ENCODE measurements at places on chromosomes 12 and 14.
A peak's percentile ranks its signal among the peaks of the same experiment; 100 is the strongest.

DNA sequence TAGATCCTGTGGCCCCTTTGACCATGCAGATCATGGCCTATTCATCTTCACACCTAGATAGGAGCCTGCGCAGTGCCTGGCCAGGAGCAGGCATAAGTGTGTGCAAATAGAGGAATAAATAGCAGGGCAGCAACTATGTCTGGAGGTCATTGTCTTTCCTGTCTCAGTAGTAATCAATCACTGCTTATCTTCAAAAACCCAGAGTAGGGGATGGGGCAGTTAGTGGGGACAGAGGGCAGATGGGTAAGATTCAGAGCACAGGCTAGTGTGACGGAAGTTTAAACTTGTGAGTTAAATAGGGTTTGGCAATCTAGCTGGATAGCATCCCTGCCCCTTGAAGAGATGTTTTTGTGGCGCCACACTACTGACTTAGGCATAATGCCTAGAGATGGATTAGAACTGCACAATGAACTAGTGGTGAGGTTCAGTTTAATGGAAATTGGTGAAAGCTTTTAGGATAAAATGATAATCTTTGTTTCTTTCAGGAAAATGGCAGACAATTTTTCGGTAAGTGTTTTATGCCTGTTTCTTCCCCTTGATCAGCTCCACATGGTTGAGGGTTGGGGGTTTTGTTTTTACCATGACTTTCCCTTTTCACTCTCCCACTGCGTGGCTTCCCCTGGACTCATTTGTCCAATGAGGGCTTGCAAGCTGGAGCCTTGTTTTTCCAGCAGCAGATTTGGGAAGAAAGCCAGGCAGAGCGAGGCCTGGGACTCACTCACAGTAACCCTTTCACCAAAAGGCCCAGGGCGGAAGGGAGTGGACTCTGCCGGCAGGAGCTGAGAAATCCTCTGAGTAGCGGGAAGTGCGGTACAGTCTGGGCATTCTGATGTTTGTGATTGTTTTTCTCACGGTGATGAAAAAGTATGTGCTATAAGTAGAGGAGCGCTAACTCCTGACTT, 8.1 kb downstream of the LGALS3 start:
- DNase-seq, result peak; percentile 80

DNA sequence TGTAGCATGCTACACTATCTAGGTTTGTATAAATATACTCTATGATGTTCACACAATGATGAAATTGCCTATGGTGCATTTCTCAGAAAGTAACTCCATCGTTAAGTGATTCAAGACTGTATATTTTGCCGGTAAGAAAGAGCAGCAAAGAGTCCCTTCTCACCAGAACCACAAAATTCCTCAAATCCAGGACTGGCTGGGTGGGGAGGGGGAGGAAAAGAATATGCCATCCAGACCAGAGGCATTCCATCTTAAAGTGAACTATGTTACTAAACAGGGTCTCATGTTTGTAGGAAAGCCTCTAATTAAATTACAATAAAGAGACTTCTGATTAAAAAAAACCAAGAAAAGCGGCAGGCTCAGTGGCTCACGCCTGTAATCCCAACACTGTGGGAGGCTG, 11.5 kb downstream of the UBE2N start:
- DNase-seq, result no peak

GRCh38 chr12:2961705-2962104, 2.5 kb downstream of the TEAD4 start:
- no peak for DNase-seq

- no peak for DNase-seq
Measured at GRCh38 chr14:100860556-100861187, 34.8 kb downstream of the MEG3 start.

DNA sequence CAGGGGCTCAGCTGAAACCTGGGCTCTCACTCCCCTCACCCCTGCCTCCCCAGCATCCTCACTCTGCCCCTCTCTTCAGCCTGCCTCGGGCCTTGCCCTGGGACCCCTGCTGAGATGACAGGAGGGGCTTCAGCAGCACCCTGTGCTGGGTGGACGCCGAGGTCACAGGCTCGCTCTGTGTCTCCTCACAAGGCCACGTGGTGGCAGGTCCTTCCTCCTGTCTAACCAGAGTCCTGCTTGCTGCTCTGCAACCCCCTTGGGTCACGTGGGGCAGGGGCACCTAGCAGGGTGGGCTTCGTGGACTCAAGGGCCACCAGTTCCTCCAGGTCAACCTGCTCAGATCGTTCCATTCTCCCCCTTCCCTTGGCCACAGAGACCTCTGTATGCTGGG, 90.4 kb downstream of the TMEM121 start:
- DNase-seq, result no peak

DNA sequence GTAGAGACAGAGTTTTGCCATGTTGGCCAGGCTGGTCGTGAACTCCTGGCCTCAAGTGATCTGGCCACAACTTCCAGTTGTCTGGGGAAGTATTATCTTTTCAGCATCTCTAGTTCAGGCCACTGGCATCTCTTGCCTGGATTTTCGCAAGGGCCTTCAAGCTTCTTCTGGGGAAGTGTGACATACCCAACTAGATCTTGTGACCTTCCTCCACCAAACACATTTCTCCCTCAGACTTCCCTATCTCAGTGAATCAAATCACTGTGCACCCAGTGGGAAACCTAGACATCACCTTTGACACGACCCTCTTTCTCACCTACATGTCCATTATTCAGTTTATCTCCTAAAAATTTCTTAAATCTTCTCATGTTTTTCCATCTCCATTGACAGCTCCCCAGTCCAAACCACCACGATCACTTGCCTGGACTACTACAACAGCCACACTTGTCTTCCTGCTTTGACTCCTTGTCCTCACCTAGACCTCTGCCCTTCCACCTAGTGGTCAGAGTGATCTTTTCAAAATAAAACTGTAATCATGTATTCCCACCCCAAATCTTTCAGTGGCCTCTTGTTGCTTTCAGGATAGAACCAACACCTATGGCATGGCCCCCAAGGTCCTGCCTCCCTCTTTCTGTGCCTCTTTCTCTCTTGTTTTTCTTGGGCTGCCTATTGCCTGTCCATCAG, 3.3 kb downstream of the EEF1AKMT3 start:
- no peak for DNase-seq

- peak; percentile 74 for DNase-seq
Measured at GRCh38 chr14:67457782-67458181, 30.7 kb downstream of the TMEM229B start.

GRCh38 chr12:49543221-49543913, 4.5 kb downstream of the KCNH3 start:
- DNase-seq, result no peak

GRCh38 chr14:70780396-70781075, 28.8 kb downstream of the MAP3K9 start:
- DNase-seq, result peak; percentile 56

DNA sequence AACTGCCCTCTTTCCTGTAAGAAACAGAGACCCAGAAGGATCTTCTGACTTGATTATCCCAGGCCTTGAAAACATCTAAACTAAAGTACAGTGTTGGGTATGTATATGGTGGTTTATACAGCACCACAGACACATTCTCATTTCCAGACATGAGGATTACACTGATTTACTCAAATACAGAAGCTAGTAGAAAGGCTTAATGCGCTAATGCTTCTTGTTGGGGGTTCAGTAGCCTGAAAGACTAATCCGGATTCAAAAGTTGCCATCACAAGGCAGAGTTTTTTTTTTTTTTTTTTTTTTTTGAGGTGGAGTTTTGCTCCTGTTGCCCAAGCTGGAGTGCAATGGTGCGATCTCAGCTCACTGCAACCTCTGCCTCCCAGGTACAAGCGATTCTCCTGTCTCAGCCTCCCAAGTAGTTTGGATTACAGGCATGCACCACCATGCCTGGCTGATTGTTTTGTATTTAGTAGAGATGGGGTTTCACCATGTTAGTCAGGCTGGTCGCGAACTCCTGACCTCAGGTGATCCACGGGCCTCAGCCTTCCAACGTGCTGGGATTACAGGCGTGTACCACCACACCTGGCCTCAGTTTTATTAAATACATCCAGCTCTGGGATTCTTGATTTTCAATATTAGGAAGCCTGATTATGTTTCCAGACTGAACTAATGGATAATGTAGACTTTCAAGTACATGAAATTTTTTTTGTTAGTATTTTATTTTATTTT, 46.3 kb upstream of the HECTD1 start:
- DNase-seq, result no peak

- no peak for DNase-seq
Measured at GRCh38 chr12:18165889-18166288, 75.9 kb upstream of the RERGL start.

- DNase-seq, result no peak
Measured at GRCh38 chr12:108573317-108573716, 10.9 kb downstream of the ISCU start.

GRCh38 chr12:71870416-71870815, 30.9 kb downstream of the TBC1D15 start:
- no peak for DNase-seq

GRCh38 chr12:82694970-82695369, 8.3 kb downstream of the TMTC2 start:
- no peak for DNase-seq
